ENCODE measurements at places on chromosomes 1 and 21. TPM values are rescaled to one million over a fixed set of nuclear protein-coding genes. Genes with fewer than 3 reads are reported as not detected.

DNA sequence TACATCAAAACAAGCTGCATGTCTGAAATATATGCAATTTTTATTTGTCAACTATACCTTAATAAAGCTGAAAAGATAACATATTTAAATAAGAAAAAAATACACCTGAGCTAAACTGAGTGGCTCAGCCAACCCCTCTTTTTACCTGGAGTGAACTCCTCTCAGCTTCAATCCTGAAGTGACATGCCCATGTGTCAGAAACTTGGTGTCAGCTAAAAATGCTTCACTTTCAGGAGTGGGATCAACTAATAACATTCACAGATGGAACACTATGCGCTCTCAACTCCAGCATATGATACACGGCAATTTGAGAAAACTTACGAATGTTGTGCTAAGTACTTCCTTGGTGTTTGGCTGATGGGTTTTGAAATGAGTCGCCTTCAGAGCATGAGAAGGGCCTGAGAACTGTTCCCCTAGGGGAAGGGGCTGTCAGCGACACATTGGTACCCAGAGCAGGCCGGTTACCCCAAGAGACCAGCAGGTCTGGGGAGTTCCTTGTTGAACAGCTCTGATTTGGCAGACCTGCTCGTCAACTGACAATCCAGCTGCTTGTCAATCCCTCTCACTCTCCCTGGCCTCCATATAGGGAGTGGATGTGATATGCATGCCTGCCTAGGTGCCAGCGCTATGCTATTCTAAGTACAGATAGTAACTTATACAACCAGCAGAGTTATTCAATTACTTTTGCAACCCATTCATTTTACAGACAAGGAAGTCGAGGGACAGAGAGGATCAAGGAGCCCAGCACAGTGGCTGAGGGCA lies 267.7 kb downstream of the PCP4 start:
- no peak for DNase-seq

DNA sequence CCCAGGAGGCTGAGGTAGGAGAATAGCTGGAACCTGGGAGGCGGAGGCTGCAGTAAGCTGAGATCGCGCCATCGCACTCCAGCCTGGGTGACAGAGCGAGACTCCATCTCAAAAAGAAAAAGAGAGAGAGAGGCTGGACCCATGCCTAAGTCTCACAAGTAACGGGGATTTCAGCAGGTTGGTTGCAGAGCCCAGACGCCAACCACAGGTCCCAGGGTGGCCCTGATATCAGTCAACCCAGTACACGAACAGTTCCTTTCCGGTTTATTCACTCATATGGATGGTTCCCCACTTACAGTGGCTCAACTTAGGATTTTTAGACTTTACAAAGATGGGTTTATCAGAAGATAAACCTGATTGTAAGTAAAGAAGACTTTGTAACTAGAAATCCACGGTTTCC lies 40.9 kb downstream of the CLSTN1 start:
- DNase-seq = no peak

DNA sequence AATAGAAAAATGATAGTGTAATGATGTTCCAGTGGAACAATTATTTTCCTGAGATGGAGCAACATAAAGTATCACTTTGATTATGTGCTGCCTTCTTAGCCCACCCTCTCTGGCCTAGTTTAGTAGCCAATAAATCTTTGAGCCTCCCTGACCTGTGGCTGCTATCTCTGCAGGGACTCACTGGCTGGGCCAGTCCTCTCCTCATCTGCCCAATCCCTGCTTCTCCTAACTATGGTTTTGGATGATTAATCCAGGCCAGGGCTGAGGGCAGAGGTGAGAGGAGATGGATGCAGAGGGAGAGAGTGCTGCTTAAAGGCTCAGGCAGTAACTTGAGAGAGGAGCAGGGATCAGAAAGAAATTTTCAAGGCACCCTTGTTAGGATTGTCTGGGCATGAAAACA lies 89.0 kb upstream of the CD34 start:
- no peak for DNase-seq

- DNase-seq = no peak
Measured at GRCh38 chr1:28807986-28808385, 4.0 kb upstream of the OPRD1 start.

Gene LCE1D
- not detected for total RNA-seq
